ENCODE measurements at places on chromosomes 16 and 17.

GRCh38 chr17:75459246-75459589 lies 2.8 kb downstream of the TMEM94 start:
- no peak for DNase-seq

GRCh38 chr17:45127548-45128300 lies 4.6 kb downstream of the PLCD3 start:
- no peak for DNase-seq

GRCh38 chr16:72109300-72109699 lies 15.7 kb downstream of the DHX38 start:
- no peak for DNase-seq

DNA sequence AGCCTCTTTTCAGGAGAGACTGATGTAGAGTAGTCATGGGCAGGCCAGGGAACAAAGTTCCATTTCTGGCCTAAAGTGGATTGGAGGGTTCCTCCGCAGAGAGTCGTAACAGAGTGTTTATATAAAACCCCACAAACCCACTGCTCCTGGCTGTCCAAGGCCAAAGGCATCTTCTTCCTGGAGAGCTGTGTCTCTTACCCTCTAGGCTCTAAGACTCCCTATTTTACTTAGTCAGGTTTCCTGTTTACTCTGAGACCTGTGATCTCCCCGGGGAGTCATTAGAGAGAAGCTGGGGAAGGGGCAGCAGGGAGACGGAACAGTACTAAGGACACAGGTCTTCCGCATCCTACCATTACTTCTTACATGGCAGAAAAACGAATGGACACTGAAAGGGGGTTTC lies 69.5 kb downstream of the HIC1 start:
- no peak for DNase-seq

GRCh38 chr16:75710344-75710743 lies 9.1 kb upstream of the DUXB start:
- DNase-seq: no peak

- DNase-seq: no peak
These were observed 12.9 kb downstream of the AKAP1 start for GRCh38 chr17:57097832-57098421.

- DNase-seq: no peak
These were observed 590.5 kb downstream of the CDH11 start for GRCh38 chr16:64531401-64531800.

DNA sequence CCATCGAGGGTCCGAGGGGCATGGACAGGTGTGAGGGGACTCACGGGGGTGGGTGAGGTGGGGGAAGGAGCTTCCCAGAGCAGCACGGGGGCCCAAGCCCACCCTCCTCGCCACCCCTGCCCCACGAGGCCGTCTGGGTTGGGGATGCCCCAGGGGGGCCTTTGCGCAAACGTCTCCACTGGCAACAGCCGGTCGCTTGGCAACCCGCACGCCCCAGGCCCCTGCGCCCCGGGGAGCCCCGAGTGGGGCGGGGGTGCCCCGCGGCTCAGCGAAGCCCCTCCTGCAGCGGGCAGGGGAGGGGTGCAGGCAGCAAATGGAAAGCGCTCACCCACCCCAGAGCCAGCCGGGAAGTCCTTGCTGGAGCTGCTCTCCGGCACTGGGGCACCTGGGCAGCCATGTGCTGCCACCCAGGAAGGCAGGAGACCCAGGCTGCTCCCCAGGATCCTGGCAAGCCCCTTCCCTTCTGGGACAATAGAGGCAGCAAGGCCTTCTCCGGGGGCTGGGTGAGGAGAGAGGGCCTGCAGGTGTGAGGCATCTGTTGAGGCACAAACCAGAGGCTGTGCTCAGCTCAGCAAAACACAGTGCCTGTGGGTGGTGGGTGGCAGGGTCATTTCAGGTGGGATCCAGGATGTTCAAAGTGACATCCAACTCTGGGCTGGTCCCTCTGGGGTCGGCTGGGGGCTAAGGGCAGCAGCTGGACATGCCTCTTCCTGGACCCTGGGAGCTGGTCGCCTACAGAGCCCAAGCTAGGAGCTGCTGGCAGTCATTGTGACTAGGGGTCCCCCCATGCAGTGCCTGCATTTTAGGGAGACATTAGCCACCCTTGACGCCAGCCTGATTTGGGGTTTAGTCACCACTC lies 80.9 kb upstream of the CBX4 start:
- no peak for DNase-seq

- no peak for DNase-seq
These were observed 34.2 kb downstream of the GJC1 start for GRCh38 chr17:44795928-44796327.

GRCh38 chr17:10633738-10634379 lies 23.2 kb downstream of the MYH3 start:
- DNase-seq: no peak

- no peak for DNase-seq
These were observed 116.7 kb downstream of the GAS7 start for GRCh38 chr17:10081571-10082169.

DNA sequence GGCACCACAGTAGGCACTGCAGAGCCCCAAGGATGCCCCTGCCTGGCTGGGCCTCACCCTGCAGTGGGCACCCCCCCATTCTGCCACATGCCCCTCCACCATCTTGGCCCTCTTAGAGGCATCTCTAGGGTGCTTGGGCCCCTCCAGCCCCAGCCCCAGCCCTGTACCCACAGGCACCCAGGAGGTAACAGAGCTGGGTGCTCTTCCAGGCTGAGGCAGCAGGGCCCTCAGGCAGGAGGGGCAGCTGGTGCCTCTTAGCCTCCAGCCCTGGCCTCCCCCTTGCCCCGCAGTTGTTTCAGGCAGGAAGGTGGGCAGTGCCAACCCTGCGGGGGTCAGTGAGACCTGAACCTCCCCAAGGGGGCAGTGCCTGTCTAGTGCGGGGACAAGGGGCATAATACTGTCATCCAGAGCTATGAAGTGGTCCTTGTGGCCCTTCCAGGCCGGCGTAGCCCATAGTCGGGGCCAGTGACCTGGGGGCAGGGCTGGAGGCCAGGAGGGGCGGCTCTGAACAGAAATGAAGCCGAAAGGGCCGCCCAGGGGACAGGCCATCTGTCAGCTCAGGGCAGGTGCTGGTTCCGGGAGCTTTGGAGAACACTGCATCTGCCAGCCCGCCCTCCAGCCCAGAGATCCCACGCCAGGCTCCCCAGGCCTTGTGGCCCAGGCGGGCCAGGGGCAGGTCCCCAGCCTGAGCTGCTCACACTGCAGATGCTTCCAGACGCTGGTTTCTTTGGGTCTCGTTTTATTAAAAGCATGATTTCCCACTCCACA lies 4.9 kb upstream of the AATK start:
- DNase-seq: no peak

- no peak for DNase-seq
These were observed 131.5 kb downstream of the SNX11 start for GRCh38 chr17:48238933-48239602.

GRCh38 chr16:80627108-80627507 lies 86.3 kb downstream of the DYNLRB2 start:
- no peak for DNase-seq

DNA sequence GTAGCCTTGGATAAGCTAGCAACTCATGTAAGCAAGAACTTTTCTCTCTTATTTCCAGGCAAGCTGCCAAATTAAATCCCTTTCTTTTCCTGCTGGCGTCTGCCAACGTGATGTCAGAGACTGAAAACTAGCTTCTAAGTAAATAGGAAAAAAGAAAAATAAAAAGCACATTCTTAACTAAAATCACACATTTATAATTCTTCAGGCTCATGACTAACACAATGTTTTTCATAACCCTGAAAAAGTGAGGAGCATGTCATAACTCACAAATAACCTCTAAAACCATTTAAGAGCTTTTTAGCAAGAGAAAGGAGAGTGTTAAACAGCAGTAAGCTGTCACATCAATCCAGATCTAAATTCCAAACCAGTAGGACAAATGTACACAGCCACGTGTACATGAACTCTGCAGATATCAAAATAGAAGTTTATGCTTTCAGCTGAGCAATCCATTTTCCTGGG lies 110.0 kb downstream of the N4BP1 start:
- no peak for DNase-seq

GRCh38 chr17:57121308-57122042 lies 36.4 kb downstream of the AKAP1 start:
- DNase-seq: no peak

DNA sequence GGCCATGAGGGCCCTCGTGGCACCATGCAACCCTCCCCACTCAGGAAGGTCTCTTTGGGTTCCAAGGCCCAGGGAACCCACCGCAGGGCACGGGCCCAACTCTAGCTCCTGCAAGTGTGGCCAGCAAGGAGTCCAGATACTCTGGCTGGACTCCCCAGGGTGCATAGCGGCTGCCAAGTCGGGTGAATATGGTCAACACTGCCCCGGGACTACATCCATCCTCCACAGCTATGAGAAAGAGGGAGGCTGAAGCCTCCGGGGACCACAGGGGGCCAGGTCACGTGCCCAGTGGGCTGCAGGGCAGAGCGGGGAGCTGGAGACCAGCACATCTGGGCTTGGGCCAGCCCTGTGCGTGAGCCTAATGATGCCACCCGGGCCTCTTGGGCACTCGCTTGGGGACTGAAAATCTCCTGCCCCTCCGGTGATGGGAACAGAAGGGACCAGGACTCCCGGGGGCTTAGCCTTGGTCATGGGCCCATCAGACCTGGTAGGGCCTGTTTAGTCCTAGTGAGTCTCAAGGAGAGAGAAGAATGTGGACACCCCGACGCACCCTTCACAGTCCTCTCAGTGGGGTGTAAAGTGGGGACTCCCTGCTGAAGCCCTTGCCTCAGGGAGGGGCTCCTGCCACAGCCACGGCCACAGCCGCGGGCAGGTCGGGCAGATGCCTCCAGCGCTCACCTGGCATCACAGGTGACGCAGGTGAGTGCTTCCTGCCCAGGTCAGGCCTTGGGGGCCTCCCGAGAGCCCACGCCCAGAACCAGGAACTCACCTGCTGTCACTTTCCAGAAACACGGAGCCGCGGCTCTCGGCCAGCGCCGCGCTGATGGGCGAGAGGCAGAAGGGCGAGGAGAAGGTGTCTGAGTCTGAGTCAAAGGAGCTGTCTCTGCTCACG lies 26.0 kb downstream of the TBC1D16 start:
- DNase-seq: no peak

DNA sequence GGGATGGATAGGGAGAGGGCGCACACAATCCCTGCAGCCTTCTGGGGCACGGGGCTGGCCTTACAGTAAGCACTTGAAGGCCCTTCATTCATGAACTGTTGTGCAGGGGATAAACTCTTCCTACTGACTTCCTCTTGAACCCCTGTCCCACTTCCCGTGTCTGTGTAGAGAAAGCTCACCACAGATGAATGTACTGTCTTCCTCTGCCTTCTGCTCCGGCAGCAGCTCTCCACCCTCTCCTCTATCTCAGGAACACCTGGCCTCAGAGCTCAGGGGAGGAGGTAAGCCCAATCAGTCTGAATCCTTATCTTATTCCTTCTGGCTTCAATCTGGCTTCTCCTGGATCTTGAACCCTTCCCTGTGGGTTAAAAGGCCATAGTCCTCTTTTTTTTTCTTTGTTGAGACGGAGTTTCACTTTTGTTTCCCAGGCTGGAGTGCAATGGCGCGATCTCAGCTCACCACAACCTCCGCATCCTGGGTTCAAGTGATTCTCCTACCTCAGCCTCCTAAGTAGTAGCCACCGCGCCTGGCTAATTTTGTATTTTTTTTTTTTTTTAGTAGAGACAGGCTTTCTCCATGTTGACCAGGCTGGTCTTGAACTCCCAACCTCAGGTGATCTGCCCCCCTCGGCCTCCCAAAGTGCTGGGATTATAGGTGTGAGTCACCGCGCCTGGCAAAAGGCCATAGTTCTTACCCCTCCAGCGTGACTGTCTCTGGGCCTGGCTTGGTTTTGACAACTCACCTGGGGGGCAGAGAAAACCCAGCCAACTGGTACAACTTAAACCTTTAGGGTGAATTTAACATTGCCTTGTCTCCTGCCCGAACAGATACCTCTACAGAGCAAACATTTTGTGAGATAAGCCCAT lies 7.2 kb upstream of the SLC52A1 start:
- no peak for DNase-seq

- DNase-seq: no peak
These were observed 32.6 kb downstream of the FA2H start for GRCh38 chr16:74742051-74742481.

GRCh38 chr17:60676758-60677307 lies 818 bp upstream of the BCAS3 start:
- no peak for DNase-seq
